Erythroblast (primary cell): ENCODE measurements at places on chromosomes 4 and X.

DNA sequence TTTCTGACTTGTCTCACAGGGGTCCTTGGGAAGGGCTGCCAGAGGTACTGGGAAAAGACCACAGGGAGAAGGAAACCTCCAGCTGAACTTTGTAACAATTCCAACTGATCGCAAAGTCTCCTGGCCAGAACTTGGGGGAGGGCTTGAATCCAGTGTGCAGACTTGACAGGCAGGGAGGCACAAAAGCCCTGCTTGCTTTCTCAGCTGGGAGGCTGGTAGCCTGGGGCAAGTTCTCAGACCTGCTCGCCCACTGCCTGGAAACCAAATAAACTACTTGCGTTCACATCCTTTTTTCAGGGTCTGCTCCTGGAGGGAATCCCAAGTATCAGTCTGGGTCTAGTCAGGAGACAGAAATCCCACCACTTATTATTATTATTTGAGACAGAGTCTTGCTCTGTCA, 48.0 kb upstream of the CASK start:
- no peak for DNase-seq

- no peak for DNase-seq
Measured at GRCh38 chr4:122584519-122584918, 36.3 kb downstream of the IL21 start.

DNA sequence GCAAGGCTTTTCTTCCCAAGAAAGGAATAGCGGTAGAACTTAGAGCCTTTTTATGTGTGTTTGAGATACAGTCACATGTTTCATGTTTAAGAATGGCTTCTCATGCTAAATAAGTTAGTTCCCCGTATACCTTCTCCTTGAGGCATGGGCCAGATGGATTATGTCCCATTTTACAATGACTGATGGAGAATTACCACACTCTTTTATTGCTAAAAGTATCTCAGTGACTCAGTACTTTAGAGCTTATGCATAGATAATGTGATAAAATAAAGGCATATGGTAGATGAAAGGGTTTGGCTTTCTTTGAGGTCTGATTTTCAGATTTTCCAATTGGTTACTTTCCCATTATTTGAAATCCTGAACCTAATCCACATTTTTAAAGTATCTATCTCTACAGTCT, 121.8 kb upstream of the BMPR1B start:
- no peak for DNase-seq

DNA sequence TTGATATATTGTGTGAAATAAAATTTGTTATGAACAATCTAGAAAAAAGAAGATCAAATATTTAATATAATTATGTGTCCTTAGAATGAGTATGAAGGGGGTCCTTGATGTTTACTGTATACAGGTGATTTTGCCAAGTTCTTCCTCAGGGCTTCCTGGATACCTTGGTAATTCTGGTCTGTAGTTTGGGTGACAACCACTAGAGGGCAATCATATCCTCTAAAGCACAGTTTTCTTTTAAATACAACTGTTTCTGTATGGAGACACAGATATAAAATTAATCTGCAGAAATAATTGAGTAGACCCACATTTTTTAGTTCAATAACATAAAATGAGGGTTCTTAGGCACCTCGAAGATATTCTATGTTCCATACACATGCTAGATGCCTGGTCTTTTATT, 157.7 kb downstream of the SPANXN1 start:
- peak; percentile 1 for DNase-seq

- DNase-seq, result no peak
Measured at GRCh38 chr4:76752861-76753501, 145.0 kb downstream of the SOWAHB start.

- no peak for DNase-seq
Measured at GRCh38 chr4:132276989-132277388, 872.1 kb upstream of the PCDH10 start.

GRCh38 chr4:93216646-93217045, 611.9 kb upstream of the ATOH1 start:
- no peak for DNase-seq

- peak; percentile 75 for DNase-seq
Measured at GRCh38 chrX:7132335-7133049, 15.0 kb upstream of the STS start.

- DNase-seq, result no peak
Measured at GRCh38 chrX:149371986-149372385, 133.1 kb downstream of the IDS start.

DNA sequence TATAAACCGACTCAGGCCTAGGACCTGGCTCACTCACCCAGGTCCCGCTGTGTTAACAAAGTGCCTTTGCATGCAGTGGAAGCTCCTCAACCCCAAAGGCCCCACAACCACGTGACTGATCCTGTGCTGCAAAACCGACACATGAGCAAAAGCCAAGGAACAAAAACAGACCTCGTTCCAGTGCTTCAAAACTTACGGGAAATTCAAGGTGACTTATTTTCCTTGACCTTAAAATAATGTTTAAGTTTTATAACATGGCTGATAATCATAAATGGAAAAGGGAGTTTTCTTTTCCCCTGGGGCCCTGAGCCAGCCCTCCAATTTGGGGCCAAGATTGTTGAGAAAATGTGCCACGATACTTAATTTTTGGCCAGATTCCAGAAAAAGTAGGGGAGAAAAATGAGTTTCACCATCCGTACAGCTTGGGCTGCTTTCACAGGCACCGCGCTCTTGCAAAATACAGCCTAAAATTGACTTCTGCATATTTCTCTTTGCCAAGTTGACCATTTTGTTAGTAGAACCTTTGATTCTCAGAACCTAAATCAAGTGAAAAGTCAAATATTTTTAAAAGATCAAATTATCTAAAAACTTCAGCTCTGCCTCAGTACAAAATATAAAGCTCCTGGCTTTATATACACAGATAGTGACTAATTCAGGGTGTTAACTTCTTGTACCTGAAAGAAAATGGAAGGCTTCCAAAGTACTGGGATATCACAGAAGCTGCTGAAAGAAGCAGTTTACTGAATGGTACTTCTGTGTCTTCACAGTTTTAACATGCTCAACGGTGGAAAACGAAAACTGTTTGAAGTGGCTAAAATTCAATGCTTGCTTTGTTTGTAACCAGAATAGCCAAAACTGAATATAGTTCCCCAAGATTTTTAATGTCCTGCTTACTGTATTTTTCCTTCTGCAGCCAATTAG, 93.8 kb downstream of the APBB2 start:
- no peak for DNase-seq

DNA sequence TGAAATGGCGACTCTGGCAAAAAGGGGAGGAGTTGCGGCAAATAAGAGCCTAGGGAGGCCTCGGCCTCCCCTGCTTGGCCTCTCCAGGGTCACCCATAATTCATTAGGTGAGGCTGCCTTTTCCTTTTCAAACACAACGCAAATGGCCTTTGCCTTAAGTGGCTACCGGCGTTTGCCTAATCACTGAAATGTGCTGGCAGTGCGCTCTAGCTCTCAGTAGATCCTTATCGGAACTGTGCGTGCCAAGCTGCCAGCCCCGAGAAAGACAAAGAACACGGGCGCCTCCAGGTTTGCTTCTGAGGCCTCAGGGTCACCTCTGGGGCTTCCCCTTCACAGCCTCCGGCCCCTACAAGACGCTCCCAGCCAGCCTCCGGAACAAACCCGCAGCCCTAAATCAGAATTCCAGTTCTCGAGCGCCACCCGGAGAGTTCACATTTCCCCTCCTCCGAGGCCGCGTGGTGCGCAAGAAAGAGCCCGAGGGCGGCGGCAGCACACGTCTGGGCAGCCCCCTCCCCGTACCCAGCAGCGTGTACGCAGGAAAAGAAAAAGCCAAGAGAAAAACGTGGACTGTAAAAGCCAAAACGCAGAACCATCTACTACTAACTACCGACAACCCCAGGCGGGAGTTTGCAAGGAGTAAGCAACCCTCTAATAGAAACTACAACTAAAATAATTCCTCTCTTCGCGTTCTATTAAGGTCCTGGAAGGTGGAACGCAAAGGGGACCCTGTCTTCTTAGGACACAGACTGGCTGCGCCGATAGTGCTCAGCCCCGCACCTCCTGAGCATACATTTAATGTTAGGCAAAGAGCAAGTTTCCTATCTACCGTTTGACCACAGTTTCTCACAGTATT, 76.5 kb upstream of the BCOR start:
- DNase-seq, result peak; percentile 46

- DNase-seq, result no peak
Measured at GRCh38 chrX:152819732-152820131, 10.8 kb downstream of the CETN2 start.

DNA sequence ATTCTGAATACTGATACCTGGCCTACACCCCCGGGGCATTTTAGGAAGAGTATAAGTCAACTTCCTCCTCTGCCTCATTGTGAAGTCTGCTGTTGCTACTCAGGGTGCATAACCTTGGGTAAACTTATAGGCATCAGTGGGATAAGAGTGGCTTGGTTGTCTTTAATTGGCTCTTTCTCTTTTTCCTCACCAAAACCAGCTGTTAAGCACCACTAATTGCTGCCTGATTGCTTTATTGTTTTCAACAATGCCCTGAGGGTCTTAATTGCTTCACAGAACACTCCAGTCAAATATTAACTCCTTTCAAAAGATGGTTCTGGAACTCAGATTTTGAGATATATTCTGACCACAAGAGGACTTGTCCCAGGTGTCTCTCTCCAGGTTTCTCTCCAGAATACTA, 337.0 kb upstream of the MAGEB16 start:
- DNase-seq, result no peak

GRCh38 chrX:35809781-35810180, 11.6 kb downstream of the MAGEB16 start:
- no peak for DNase-seq

GRCh38 chr4:138243369-138243768, 1.2 kb upstream of the SLC7A11 start:
- DNase-seq, result no peak

DNA sequence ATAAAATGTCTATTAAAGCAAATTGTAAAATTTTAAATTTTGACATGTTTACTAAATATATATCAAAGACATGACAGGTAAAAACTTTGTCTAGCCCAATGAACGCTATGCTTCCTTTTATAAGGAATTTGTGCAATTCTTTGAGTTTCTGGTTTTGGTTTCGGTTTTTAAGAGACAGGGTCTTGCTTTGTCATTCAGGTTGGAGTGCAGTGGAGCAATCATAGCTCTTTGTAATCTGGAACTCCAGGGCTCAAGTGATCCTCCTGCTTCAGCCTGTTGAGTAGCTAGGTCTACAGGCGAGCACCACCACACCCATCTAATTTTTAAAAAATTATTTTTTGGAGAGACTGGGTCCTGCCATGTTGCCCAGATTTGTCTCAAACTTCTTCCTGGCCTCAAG, 60.7 kb downstream of the BLTP1 start:
- DNase-seq, result peak; percentile 37

DNA sequence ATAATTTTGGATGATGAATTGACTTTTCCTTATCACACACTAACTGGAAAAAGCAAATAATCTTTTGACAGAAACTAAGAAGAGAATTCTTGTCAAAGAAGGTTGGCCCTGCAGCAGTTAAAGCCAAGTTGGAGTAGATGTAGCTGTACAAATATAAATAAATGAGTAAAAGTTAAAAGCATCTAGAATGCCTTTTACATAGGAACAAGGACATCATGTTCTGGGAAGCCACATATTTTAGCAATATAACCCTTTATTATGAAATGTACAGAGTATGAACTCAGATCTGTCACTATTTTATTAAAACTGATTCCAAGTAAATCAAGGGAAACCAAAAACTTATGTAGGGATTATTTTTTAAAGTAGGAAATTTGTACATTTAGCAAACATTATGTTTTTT, 269.4 kb upstream of the FAT4 start:
- DNase-seq, result no peak

GRCh38 chrX:42290608-42291007, 367.3 kb upstream of the CASK start:
- no peak for DNase-seq

- no peak for DNase-seq
Measured at GRCh38 chr4:122525865-122526264, 69.3 kb upstream of the IL2 start.

DNA sequence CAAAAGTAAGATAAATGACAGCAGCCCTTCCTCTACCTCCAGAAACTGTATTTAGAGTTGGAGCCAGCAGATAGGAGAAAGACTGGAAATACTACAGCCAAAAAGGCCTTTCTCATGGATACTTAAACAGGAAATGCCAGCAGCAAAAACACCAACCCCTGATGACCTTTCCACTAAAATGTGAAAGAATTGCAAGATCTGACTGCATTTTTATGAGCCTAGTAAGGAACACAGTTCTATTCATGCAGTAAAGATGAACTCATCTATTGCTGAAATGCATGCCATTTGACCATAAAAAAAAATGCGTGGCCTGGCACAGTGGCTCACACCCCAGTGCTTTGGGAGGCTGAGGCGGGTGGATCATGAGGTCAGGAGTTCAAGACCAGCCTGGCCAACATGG, 19.9 kb downstream of the ABCG2 start:
- DNase-seq, result no peak

DNA sequence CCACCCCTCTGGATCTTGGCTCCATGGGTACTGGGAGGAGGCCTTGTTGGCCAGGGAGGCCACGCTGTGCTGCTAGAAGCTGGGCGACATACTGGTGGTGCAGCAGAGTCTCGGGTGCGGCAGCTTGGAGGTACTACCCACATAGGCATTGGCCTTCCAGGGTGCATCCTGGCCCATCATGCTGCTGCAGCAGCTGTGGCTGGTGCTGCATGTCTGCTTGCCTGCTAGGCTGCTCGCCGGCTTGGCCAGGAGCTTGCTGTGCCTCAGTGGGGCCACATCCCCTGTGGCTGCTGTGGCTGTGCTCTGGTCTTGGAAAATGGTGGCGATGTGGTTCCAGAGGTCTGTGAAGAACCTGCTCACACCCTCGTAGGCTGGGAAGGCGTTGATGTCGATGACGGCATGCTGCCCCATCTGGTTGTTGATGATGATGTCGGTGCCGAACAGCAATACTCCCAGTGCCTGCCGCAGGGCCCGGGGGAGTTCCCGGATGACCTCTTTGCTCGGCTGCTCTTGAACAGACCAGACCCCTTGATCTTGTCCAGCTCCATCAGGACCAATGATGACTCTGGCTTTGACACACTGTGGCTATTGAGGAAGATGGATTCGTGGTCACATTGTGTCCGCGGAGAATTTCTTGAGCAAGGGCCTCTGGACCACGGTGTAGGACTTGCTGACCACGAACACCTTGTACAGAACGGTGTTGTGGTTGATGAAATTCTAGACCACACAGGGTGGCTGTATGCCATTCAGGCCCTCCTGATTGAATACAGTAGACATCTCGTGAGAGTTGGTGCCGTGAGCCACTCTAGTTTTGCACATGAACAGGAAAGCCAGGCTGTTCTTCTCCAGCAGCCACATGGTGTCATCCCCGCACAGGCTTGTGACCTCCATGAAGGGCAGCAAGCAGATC, 11.8 kb downstream of the RBM10 start:
- no peak for DNase-seq

DNA sequence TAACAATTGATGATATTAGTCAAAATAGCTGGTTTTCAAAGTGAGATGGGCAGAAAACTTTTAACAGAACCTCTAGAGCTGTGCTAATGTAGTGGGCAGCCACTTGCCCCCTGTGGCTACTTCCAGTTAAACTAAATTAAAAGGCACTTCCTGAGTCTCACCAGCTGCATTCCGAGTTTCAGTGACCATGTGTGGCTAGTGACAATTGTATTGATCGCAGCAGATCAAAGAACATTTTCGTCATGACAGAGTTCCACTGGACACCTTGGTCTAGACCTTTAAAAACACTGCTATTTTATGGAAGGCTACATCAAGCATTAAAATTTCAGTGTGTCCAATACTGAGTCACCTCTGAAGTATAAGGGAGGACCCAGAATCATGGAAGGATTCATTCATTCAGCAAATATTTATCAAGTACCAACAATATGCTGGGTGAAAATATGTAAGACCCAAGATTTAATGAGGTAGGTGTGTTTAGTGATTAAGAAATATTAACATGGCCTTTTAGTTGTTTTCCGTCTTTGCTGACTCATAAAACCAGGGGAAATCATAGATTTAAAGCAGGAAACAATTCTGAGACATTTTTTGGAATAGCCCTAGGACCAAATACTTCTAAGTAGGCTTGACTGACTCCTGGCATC, 5.1 kb upstream of the FAT1 start:
- no peak for DNase-seq
